ENCODE measurements at places on chromosomes 6 and 20. TPM values are rescaled to one million over a fixed set of nuclear protein-coding genes. Genes with fewer than 3 reads are reported as not detected.

The LAMA4 gene
- 71.1 TPM for total RNA-seq

The GDAP1L1 gene
- not detected for total RNA-seq

The C6orf141 gene
- not detected for total RNA-seq

The CLVS2 gene
- total RNA-seq = 0.11 TPM

The LYRM4 gene
- 26.2 TPM for total RNA-seq

The CPNE5 gene
- 10.0 TPM for total RNA-seq

The XKR7 gene
- total RNA-seq = not detected

The TGM3 gene
- total RNA-seq = not detected

The NKAIN4 gene
- total RNA-seq = not detected

The CCDC170 gene
- 0.65 TPM for total RNA-seq

The HLA-DPB1 gene
- 29.8 TPM for total RNA-seq

The TREML2 gene
- not detected for total RNA-seq

The BPI gene
- 0.11 TPM for total RNA-seq

The KIAA0408 gene
- 3.1 TPM for total RNA-seq

The TINAG gene
- 0.16 TPM for total RNA-seq

The COL19A1 gene
- total RNA-seq = 2.0 TPM

The PHACTR1 gene
- 114 TPM for total RNA-seq

The IL17F gene
- not detected for total RNA-seq

The TRIM10 gene
- not detected for total RNA-seq

Data from Right ventricle myocardium superior (tissue), 1 donor.